ENCODE measurements at places on chromosomes 16 and 17. TPM values are rescaled to one million over a fixed set of nuclear protein-coding genes. Genes with fewer than 3 reads are reported as not detected.

Gene RBFOX1
- total RNA-seq: not detected

Gene RAB11FIP4
- 18.3 TPM for total RNA-seq

Gene TRPV3
- 1.8 TPM for total RNA-seq

Gene SPEM1
- total RNA-seq: not detected

Gene MPDU1
- 59.0 TPM for total RNA-seq

Gene HAS3
- 1.3 TPM for total RNA-seq

Gene MLLT6
- 17.1 TPM for total RNA-seq

Gene TBC1D3E
- not detected for total RNA-seq

Gene KCNG4
- total RNA-seq: not detected

Gene ACSM5
- not detected for total RNA-seq

Gene OR4D1
- total RNA-seq: not detected

Gene MON1B
- 5.0 TPM for total RNA-seq

Gene SOX15
- not detected for total RNA-seq

Gene DNAAF8
- total RNA-seq: 0.47 TPM

Gene CD79B
- total RNA-seq: not detected

Gene CD300E
- total RNA-seq: not detected

Gene SLC6A2
- total RNA-seq: not detected

Gene NPIPA8
- total RNA-seq: not detected

Gene CLEC10A
- 0.70 TPM for total RNA-seq

Gene ACSM2A
- not detected for total RNA-seq
